ENCODE measurements at places on chromosomes 11 and 22.
A peak's percentile ranks its signal among the peaks of the same experiment; 100 is the strongest.

GRCh38 chr11:130300567-130300966 is 14.2 kb downstream of the ZBTB44 start:
- DNase-seq = no peak

DNA sequence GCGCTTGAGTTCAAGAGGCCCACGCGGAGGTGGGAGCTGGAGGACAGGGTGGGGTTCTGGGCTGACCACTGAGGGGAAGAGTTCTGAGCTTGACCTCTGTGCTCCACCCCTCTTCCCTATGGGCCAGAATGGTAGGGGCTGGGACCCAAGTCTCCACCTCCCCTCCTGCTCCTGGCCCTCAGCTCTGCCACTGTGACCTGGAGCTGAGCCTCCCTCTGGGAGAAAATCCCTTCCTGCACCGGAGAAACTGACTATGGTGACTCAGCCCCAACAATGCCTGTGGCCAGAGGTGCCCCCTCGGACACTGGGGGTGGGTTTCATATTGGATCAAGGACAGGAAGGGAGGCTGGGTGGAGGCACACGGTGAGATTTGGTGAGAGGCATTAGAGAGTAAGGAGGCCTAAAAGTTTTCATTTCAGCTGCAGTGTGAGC is 23.0 kb downstream of the RELT start:
- DNase-seq = no peak

DNA sequence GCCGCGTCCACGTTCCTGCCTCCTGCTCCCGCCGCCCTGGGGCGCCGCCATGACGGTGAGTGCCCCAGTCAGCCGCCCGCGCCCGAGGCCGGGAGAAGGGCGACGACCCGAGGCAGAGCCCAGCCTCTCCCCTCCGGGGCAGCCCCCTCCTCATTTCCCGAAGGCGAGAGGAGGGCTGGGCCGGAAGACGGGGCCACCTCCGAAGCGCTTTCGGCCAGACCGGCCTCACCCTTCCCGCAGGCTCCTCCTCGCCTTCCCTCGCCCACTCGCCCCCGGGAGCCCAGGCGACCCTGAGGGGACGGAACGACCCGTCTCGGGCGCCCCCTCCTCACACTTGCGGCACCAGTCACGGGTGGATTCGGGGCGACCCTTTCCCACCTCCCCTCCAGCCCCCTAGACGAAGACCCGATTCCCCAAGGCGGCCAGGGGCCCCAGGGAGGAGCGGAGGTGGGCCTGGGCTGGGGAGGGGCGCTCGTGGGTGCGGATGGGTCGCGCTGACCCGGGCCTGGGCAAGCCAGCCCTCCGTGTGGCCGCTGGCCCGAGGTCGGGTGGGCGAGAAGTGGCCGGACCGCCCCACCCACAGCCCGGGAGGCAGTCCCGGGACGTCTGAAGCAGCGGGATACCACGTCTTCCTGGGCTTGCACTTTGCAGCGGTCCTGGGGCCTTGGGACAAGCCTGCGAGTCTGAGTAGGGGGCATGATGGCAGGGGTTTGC is 49.7 kb downstream of the TRIOBP start:
- no peak for DNase-seq

GRCh38 chr11:69416762-69417698 is 64.4 kb upstream of the LINC01488 start:
- no peak for DNase-seq

- DNase-seq = no peak
These were observed 155.1 kb upstream of the CADM1 start for GRCh38 chr11:115659061-115659963.

DNA sequence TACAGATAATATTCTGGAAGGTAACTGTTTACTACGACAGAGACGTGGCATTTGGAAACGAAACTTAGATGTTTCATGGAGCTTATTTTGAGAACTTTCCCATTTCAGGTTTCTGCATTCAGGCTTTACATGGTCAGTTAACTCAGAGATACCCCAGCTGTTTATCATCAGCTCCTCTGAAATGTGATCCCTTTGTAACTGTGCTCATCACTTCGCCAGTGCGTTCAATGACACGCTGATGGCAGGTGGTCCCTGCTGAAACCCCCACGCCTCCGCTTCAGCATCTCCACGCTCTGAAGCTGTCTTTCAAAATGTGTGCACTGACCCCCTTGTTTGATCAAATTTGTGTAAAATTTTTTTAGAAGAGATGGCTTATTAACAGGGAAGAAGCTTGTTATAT is 30.5 kb downstream of the ALG12 start:
- DNase-seq = no peak

DNA sequence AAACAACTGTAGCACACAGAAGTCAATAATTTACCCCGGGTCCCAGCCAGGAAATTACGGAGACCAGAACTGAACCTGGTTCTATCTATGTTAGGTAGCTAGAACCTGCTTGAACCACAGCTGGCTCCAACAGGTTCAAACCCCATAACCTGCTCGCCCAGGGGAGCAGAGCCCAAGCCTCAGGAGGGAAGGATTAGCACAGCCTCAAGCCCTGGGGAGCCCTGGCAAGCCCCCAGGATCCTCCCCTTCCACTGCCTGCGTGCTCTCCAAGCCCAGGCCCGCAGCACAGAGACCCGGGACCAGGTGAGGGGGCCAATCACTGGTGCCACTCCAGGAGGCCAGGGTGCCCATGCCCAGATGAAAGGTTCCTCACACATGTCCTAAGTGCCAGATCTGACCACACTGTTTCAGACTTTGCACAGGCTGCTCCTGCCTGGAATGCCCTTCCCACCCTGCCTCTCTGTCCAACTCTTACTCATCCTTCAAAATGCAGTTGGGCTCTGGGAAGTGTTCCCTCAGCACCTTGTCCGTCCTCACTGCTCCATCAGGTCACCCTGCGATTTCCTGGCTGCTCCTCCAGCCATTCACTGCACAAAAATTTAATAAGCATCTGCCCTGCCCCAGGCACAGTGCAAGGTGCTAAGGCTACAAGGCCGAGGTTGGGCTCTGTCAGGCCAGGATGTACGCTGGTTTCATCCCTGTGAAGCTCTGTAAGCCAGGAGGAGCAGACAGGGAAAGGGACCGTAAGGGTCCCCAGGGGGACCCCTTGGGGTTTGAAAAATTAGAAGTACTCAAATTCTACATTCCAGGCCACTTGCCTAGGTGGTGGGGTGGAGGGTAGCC is 32.2 kb downstream of the ARRB1 start:
- no peak for DNase-seq

DNA sequence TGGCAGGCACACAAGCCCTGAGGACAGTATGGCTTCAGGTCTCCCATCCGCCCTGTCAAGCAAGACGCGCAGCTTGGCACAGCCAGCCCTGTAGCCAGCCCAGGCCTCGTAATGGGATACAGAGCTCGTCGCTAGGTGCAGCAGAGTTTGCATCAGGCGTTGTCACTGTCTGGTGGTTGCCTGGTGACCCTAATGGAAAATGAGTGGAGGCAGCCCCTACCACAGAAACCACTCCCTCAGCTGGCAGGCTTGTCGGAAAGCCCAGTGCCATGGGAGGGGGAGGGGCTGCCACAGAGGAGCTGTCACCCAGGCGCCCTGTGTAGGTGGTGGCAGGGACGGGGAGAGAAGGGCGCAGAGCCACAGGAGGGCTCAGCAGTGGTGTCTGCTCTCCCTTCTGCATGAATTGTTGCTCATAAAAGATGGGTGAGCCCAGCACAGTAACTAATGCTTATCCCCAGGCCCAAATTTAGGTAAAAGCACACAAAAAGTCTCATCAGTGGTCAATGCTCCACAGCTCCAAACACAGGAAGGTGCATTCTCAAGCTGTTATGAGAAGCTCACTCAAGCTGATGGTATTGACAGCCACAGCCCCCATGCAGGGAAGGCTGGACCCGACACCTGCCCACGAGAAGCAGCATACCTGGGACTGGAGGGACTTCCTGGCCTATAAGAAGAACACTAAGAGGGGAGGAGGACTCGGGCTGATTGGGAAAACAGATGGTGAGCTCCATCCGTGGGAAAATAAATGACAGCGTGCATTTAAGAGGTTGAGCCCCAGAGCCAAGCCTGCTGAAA is 164.6 kb downstream of the ETS1 start:
- no peak for DNase-seq

GRCh38 chr11:44138286-44138685 is 42.8 kb downstream of the EXT2 start:
- no peak for DNase-seq

DNA sequence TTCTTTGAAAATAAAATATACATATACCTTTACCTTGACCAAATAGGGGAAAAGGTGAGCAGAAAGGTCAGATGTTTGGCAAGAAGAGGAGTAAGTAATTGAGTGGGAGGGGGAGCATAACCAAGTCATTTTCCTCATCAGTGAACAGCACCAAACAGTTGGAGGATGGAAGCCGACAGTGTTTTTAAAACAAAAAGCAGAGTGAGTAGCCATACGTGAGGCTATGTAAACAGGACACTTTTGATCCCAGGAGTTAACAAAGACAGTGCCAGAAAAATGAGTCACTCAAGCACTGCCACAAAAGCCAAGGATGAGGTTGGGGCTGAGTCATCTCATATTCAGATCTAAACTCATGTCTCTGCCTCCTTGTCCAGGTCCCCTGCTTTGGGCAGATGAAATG is 734.7 kb downstream of the KCNA4 start:
- no peak for DNase-seq

GRCh38 chr11:125626288-125626950 is 1.5 kb downstream of the CHEK1 start:
- peak; percentile 67 for DNase-seq

DNA sequence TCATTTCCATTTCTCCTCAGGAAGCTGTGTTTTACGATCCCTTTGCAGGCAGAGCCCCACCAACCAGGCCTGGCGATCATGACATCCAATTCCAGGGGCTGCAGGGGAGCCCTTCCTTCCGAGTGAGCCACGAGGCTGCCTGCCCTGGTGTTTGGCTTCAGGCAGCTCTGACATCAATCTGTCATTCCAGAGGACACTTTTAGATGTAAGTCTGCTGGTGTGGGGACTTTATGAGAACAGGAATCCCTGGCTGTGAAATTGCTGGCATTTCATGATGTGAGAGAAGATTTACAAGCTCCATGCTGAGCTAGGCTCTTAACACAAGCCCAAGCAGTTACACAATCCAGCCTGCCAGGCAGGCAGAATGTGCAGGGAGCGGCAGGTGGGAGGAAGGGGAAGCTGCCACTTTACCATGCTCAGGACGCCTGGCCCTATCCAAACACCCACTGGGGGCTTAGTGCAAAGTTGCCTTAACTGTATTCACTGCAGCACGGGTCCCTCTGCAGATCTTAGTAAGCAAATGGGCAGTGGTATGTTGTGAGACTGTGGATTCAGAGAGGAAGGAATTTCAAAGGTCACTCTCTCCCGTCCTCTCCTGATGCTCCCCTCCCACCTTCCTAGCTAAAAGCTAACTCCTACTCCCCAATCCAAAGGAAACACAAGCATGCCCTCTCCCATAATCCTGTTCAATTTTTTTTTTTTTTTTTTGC is 43.4 kb upstream of the MICAL2 start:
- no peak for DNase-seq

DNA sequence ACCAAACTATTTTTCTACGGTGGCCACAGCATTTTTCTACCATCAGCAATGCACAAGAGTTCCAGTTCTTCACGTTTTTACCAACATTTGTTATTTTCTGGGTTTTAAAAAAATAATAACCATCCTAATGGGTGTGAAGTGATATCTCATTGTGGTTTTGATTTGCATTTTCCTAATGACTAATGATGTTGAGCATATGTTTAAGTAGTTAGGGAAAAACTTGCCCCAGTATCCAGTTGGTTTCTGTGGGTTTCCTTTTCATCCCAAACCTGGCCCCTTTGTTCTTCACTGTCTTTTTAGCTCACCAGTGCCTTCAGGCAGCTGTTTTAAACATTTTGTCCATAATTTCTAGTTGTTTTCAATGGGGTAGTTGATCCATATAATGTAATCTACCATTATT is 14.7 kb upstream of the PTS start:
- no peak for DNase-seq

GRCh38 chr11:132357811-132358572 is 987.6 kb downstream of the NTM start:
- no peak for DNase-seq

GRCh38 chr11:82046778-82047177 is 686.9 kb downstream of the FAM181B start:
- DNase-seq = no peak

GRCh38 chr22:36486619-36487384 is 5.4 kb upstream of the TXN2 start:
- DNase-seq = no peak

GRCh38 chr11:58622344-58622743 is at the start of gene CNTF:
Gene CNTF (plus strand): TSS chr11:58622665. CDS start chr11:58622753, 88 bp downstream.
- DNase-seq = no peak

GRCh38 chr22:42716221-42716620 is 4.4 kb downstream of the A4GALT start:
- DNase-seq = no peak

DNA sequence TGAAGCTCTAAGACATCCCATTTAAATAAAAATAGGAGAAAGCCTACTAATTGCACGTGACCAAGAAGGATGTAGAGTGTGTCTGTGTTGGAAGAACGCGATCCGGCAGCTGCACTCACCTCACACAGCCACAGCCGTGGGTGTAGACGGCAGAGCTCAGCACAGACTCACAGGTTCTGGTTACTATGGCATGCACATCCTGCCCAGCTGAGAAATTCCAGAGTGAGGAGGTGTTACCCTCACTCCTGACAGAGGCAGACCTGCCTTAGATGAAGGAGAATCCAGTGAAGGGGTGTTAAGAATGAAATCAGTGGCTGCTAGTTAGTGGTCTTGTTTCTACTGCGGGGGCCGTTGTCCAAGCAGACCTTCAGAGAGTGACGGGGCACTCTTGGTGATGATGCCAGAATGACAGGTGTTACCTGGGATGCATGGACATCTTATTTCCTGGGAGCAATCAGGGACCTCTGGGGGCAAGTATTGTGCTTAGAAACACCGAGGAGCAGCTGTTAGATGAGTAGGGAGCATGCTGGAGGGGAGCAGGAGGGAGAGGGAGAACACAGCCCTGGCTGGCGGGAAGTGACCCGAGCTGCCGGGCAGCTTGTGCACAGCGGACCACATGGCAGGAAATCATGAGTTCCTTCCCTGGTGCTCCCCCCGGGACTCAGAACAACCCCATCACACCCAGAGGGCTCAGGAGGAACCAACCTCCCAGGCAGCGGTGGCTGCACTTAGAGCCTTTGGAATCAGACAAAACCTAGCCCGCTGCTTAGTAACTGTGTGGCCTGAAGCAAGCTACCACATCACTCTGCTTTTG is 12.3 kb downstream of the KCNJ5 start:
- DNase-seq = no peak

DNA sequence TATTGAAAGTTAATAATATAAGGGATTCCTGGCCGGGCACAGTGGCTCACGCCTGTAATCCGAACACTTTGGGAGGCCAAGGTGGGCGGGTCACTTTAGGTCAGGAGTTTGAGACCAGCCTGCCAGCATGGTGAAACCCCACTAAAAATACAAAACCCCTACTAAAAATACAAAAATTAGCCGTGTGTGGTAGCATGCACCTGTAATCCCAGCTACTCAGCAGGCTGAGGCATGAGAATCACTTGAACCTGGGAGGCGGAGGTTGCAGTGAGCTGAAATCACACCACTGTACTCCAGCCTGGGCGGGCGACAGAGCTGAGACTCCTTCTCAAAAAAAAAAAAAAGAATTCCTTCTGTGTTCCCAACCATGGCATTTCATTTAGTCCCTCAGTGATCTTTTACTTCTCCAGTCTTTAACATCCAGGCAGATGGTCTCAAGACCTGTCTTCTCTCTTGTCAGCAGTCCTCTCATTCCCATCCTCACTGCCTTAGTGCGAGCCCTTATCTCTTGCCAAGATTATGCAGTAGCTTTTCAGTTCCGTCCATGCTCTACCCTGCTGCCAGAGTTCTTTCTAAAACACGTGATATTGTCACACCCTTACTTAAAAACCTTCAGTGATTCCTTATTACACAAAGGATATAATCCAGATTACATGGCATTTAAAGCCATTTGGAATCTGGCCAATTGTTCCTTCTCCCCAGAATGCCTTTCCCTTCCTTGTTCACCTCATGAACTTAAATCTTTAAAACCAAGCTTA is 17.9 kb downstream of the RTN3 start:
- DNase-seq = no peak
